ENCODE measurements at places on chromosomes 1 and 21. TPM values are rescaled to one million over a fixed set of nuclear protein-coding genes. Genes with fewer than 3 reads are reported as not detected.

DNA sequence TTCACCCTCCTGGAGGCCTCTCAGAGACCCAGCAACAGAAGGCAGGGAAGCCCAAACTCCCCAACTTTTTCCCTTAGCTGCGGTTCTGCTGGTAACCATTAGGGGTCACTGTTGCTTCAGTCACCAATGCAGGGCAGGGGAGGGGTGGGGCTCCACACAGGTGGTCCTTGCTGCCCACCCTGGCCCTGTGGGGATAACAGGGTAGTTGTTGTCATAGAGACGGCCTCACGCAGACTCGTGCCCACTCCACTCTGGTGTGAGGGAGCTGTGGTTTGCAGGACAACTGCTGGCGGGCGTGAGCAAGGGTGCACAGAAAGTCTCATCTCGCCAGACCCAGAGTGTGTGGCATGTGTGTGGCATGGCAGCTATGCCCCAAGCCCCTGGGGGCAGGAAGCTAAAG, 19.9 kb downstream of the INSRR start:
- no peak for DNase-seq

DNA sequence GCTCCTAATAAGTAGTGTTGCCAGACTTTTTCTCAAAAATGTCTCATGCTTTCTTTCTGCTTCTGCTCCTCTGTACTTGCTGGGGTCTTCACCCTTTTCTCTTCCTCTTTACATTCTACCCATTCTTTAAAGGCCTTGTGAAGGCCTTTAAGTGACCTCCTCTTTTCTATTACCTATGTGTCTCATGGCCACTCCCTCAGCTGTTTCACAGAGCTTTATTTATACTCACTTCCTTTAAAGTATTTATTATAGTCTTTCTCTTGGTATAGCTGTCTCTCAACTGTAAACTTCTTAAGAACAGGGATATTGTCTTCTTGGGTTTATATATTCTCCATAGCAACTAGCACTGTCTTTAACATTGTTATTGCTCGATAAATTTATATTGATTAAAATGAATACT, 792 bp downstream of the GOLPH3L start:
- DNase-seq: no peak

Gene AMY1C
- total RNA-seq: not detected

Gene PRKCZ
- 16.4 TPM for total RNA-seq

GRCh38 chr1:7252411-7253117, 467.3 kb downstream of the CAMTA1 start:
- DNase-seq: no peak

DNA sequence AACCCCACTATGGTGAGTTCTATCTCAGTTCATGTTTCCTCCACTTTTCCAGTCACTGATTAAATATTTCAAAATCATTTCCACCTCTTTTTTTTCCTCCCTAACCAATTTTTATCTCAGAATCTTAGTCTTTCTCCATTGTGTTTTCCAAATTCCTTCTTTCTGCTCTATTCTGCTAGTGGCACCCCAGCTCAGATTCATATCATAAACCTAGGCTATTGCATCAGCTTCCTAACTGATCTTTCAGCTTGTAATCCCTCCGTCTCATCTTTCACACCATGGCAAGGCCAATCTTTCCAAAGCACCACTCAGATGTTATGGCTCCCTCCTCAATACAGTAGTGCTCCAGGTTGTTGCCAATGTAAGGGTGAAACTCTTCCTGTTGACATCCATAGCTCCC, 631.9 kb downstream of the PLPP3 start:
- DNase-seq: no peak

DNA sequence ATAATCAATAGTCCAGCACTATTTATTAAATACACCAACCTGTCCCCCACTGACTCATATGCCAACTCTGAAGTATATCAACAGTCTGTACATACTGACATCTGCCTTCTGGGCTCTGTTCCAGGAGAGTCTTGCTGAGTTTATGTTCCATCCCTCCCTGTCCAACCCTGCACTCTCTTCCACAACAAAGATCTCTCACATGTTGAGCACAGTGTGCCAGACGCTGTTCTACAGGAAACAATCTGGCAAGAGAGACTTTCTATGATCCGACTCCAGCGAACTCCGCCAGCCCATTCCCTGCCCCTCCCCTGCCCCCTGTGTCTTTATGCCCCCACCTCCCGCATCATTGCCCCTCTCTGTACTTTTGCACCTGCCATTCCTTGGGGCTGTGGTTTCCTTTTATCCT, 3.4 kb downstream of the LACTBL1 start:
- no peak for DNase-seq

Gene ATP1A4
- total RNA-seq: not detected

- no peak for DNase-seq
Observed at GRCh38 chr1:227654858-227655752, 80.0 kb downstream of the JMJD4 start.

Gene LHX8
- not detected for total RNA-seq

- no peak for DNase-seq
Observed at GRCh38 chr1:107139833-107140702, 771 bp upstream of the NTNG1 start.

- no peak for DNase-seq
Observed at GRCh38 chr1:59233444-59233843, 63.5 kb upstream of the FGGY start.

GRCh38 chr21:41670056-41670805, 96.6 kb downstream of the RIPK4 start:
- no peak for DNase-seq

DNA sequence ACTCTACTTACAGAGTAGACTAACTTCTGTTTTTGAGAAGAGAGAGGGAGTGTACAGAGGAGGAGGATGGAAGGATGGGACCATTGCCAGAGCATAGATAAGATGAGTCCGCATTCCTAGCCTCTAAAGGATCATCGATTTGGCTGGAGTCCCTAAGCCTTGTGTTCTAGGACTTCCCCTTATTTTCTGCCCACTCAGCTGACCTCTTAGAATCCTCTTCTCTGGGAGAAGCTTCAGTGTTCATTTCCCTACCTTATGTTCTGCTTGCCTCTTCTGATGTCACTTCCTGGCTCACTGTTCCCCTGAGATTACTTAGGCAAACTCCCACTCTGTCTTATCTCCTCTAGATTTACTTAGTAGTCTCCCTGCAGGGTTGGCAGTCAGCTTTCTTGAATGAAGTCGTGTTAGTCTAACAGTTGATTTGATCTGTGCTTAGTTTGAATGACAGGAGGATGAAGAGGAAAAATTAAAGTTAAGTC, 156.7 kb downstream of the SYT2 start:
- DNase-seq: no peak

DNA sequence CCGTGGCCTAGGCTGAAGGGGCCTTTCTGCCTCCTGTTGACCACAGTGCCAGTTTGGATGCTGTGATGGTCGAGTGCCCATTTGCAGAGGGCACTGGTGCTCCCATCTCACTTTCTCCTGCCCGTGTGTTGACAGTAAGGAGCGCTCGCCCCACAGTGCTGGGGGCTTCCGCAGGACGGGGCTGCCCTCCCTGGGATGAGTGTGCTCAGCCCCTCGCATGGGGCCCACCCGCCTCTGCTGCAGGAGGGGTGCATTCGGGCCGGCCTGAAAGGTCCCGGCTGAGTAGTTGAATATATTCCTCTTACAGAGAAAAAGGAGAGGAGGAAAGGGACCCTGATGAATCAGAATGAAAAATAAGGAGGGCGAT, 37.3 kb downstream of the NTPCR start:
- no peak for DNase-seq

Gene HAO2
- total RNA-seq: not detected

Gene ZNF672
- 40.3 TPM for total RNA-seq

- no peak for DNase-seq
Observed at GRCh38 chr21:16454399-16454798, 724.6 kb downstream of the USP25 start.

DNA sequence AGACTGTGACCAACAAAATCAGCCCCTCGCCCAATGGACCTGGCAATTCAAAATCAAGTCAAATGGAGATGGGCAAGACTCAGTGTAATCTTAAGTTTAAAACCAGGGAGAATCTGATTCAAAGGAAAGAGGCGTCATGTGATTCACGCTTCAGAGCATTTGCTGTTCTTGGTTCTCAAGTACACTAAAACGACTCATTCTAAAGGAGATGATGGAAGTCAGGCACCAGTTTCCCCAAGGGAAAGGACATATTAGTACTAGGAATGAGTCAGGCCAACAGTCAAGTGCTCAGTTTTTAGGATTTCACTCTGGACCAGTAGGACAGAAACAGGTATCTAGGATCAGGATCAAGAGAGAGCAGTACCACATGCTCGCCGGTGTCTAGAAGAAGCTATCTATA, 429.6 kb downstream of the PLPP3 start:
- DNase-seq: no peak

GRCh38 chr1:109764561-109765482, 1.1 kb upstream of the EPS8L3 start:
- DNase-seq: peak; percentile 34

Gene XCL2
- not detected for total RNA-seq

- DNase-seq: no peak
Observed at GRCh38 chr1:22292011-22292788, 149.3 kb upstream of the WNT4 start.
